Cortex of kidney (tissue), 1 donor: ENCODE measurements at places on chromosomes 12 and 14.

DNA sequence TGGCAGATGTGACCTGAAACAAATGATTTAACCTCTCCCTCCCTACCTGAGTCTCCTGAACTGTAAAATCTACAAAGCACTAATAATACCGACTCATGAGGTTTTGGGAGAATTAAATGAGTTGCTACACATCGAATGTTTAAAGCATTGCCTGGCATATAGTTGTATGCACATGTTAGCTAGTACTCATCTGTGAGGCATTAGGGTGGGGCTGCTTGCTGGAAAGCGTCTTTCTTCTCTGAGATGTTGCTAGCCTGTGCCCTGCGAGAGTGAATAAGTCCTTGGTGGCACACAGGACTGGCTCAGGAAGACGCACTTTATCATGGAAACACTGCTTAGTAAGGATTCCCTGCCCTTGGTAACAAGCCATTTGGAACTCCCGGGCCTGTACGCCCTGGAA lies 6.1 kb downstream of the RAPGEF3 start:
- no peak for DNase-seq

DNA sequence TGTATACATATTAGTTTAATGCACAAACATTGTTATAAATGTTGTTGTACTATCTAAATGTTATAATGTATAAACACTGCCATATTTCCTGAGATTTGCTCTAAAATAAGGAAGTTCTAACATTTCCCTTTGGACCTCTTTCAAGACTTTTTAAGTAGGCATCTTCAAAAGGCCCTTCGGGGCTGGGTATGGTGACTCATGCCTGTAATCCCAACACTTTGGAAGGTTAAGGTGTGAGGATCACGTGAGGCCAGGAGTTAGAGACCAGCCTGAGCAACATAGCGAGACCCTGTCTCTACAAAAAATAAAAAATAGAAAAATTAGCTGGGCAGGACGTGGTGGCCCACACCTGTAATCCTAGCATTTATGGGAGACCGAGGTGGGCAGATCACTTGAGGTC lies 35.5 kb downstream of the FBLN5 start:
- no peak for DNase-seq

GRCh38 chr14:106877517-106877916 lies 1351.1 kb downstream of the TMEM121 start:
- DNase-seq, result no peak

DNA sequence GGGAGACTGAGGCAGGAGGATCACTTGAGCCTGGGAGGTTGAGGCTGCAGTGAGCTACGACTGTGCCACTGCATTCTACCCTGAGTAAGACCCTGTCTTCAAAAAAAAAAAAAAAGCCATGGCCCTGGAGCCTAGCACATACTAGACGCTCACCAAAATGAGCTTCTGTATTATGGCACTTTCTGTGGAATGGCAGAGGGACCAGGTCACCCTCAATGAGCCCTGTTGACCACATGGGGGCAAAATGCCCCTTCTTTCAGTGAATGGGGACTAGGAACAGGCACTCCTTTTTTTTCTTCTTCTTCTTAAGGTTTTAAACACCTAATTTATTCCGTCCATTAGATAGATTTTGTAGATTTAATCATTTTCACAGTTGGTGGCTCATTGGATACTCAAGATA lies 50.5 kb downstream of the FAM222A start:
- DNase-seq, result no peak

DNA sequence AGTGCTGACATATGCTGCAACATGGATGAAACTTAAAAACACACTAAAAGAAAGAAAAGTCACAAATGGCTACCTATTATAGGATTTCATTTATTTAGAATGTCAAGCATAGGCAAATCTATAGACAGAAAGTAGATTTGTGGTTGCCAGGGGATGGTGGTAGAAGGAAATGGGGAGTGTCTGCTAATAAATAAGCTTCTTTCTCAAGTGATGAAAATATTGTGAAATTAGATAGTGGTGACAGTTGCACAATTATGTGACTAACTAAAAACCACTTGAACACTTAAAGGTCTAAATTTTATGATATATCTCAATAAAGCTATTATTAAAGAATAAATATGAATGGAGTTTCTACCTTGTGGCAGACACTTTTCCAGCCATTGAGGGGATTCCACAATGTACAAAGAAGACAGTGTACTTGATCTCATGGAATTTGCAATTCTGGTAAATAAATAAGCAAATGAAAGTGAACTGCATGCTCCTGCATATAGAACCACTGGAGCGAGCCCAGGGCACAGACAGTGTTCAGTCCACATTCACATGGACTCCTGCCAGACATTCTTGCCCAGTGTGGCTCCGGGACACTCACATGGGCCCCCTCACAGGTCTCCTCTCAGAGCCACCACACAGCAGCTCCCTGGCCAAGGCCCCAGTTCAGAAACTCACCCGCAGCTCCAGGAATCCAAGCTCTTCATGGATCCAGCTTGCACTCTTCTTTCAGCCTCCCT lies 107.1 kb upstream of the ARID2 start:
- DNase-seq, result no peak

- DNase-seq, result no peak
Observed at GRCh38 chr12:105166736-105167135, 59.2 kb downstream of the WASHC4 start.

GRCh38 chr12:117098361-117099217 lies 627 bp downstream of the TESC start:
- no peak for DNase-seq

DNA sequence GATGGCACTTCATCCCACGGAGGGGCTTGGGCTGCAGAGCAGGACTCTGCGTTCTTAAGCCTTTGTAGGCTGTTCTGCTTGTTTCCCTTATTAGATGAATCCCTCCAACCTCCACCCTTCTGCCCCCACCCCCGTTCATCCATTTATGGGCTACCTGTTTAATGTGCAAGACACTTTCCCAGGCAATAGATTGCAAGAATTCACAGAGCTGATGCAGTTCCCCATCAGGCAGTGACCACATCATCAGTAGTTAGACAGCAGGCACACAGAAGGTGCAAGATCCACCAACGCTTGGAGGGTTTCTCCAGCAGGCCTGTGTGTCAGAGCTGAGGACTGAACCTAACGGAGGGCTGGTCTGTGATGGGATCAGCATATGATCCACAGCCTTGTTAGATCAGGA lies 1.2 kb upstream of the C1R start:
- no peak for DNase-seq

- DNase-seq, result no peak
Observed at GRCh38 chr12:127485528-127485927, 781.4 kb upstream of the TMEM132C start.

DNA sequence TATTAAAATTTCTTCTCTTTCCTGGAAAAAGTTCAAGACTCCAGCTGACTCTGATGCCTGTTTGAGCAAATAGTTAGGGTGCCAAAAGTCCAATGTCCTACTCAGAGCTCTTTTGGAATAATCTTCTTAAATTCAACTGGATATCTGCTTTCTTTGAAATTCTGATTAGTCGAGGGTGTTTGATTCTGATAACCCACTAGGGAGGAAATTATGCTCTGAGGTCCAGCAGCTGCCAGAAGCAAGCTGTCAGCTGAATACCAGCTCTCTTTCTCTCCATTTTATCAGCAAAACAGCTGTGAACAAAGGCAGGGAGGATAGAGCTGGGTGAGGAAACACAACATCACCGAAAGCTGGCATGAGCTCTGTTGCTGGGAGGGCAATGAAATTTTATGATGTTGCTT lies 141.5 kb downstream of the CAND1 start:
- DNase-seq, result no peak

GRCh38 chr12:66085213-66085612 lies 45.3 kb downstream of the LLPH start:
- DNase-seq, result no peak

DNA sequence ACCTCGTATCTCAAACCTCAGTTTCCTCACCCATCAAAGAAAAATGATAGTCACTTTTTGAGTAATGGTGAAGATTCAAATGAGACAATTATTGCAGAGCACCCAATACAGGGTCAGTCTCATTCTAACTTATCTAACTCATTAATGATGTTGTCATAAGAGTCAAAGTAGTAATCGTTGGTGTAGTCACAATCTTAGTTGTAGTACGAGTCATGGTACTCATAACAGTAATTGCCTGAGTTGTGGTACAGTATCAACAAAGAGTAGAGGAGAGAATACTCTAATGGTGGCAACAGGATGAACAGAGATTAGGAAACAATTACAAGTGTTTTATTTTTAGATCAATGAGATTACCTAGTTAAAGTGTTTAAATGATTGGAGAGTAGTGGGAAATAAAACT lies 93.6 kb upstream of the TMTC2 start:
- no peak for DNase-seq

DNA sequence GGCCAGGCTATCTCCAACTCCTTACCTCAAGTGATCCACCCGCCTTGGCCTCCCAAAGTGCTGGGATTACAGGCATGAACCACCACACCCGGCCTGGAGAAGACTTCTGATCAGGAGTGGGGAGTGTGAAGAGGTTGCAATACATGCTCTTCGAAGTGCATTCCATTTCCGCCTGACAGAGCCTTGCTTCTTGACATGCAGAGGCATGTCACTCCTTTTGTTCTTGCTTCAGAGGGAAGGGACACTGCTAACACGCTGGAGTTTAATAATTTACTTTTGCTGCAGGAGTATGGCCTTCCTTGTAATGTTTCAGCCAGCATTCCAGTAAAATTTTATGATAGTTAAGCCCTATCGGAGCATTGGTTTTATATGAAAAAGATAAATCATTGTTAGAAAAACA lies 74.9 kb downstream of the SLC25A47 start:
- DNase-seq, result no peak

DNA sequence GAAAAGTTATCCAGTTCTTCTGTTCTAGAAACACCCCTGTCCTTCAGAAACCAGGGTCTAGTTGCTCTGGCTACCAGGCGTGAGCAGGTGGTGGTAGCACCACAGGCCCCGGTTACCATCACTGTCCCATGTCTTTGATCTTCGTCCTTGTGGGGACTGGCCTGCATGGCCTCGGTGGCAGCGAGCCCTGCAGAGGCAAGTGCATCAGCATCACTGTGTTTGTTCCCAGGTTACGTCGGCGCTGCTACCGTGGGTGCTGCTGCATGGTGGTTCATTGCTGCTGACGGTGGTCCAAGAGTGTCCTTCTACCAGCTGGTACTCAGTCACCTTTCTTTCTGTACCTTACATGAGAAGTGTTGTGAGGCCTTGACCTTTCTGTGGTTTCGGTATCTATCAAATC lies 58.9 kb downstream of the ANAPC7 start:
- no peak for DNase-seq

DNA sequence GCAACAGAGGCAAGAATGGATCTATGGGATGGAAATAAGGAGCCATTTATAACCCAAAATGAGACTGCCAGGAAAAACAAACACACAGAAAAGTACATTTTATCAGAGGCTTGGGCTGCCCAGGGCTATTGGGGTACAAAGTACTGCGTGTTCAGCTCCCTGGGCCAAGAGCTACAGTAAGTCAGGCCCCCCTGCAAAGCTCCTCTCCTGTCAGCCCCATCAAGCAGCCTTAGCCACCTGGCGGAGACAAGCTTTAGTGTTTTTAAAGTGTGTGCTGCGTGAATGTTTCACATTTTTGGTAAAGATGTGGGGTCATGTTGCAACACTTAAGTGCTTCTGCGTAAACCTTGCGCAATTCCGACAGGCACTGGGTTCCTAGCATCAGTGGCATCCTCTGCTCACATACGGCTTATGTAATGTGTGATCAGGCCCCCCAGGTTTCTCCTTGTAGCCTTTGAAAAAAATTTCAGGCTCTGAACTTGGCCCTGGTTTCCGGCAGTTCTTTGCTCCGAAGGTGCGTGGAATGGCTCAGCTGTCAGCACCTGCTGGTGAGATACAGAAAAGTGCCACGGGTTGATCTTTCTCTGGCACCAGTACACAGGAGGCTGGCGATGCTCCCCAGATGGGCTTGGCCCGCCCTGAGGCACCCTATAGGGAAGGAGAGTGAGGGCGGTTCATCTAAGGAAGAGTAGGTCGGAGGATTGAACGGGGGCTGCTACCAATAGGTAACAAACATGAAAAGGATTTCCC lies 198.7 kb upstream of the EEA1 start:
- no peak for DNase-seq

DNA sequence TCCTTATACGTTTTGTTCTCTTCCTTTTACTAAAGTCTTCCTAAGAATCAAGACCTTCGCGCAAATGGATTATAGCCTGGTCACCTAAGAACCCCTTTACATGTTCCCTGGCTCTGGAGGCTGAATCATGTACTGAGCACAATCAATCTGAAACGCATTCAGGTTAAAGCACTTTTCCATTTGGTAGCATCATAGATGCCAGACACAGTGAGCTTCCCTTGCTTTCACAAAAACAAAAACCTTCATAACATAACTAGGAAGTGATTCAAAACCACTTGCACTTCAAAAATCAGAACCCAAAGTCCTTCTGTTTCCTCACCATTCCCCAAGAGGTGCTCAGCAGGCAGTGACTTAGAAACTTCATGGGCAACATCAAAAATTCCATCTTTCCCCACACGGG lies 105.4 kb downstream of the CRACR2A start:
- DNase-seq, result no peak

- no peak for DNase-seq
Observed at GRCh38 chr14:93946104-93946503, 19.0 kb downstream of the FAM181A start.

DNA sequence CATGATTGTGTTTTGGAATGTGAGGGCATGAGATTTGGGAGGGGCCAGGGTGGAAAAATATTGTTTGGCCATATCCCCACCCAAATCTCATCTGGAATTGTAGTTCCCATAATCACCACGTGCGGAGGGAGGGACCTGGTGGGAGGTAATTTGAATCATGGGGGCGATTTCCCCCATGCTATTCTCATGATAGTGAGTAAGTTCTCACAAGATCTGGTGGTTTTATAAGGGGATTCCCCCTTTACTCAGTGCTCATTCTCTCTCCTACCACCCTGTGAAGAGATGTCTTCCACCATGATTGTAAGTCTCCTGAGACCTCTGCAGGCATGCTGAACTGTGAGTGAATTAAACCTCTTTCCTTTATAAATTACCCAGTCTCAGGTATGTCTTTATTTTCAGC lies 15.7 kb downstream of the OR10P1 start:
- DNase-seq, result no peak

GRCh38 chr12:47741340-47741703 lies 16.0 kb upstream of the ENDOU start:
- no peak for DNase-seq

DNA sequence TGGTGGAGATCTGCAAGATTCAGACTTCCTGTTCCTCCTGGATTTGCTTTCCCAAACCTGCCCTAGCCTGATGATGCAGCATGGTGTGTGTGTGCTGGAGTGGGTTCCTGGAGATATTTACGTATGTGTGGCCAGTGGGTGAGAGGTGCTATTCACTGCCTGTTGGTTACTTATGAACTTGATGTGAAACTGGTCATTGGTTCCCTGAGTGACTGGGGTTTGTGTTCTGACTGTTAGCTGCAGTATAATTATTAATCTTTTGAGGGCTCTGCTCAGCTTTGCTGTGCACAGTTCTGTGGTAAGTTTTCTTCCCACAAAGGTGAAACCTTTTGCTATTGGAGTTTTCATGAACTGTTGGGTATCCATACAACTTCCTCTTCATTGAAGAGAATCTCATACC lies 541.8 kb upstream of the FBXO33 start:
- no peak for DNase-seq

- no peak for DNase-seq
Observed at GRCh38 chr12:59173695-59174094, 253.4 kb upstream of the LRIG3 start.
